ENCODE measurements at places on chromosomes 13 and 19.

- no peak for DNase-seq
These were observed 11.3 kb upstream of the PRKD2 start for GRCh38 chr19:46728208-46728607.

DNA sequence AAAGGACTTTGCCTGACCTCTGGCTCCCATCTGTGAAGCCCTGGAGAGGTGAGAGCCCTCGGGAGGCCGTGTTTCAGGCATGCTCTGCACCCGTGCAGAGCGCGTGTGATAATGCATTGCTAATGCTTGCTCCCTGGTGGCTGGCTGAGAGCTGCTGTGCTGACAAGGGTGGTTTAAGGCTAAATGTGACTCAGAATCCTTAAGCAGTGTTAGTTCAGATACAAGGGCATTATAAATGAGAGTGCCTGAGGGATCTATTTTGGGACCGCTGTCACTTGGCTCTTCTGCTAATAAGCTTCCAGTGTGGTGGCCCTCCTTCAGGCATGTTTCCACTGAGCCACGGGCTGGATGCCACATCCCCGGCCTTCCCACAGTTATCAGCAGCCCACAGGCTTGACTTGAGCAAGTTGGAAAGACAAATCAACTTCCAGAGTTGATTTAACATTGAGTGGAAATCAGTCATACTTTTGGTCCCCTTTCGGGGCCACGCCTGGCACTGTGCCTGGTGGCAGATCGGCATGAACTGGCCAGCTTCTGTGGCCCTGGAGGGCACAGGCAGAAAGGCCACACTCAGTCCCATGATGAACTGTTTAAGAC lies 17.0 kb downstream of the ALOX5AP start:
- no peak for DNase-seq

DNA sequence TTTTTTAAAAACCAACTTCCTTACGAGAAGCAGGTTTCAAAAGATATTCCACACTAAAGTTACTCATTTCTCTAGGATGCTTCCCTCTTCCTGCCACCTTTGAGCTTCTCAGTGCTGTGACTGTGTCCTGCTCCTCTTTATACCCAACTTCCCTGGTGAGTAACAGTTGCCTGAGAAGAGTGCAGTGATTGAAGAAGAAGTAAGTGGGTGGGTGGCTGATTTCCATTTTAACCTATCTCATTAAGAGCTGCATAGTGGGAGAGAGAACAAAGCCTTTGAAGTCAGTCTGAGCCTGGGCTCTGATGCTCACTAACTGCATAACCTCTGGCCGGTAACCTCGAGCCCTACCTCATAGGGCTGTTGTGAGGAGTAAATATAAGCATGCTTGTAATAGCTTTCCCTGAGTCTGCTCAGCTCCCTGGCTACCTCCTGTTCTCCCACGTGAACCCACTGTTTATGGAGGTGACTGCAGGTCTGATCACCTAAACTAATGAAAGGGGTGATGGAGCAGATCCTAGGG lies 977.3 kb downstream of the UQCRFS1 start:
- DNase-seq: no peak

DNA sequence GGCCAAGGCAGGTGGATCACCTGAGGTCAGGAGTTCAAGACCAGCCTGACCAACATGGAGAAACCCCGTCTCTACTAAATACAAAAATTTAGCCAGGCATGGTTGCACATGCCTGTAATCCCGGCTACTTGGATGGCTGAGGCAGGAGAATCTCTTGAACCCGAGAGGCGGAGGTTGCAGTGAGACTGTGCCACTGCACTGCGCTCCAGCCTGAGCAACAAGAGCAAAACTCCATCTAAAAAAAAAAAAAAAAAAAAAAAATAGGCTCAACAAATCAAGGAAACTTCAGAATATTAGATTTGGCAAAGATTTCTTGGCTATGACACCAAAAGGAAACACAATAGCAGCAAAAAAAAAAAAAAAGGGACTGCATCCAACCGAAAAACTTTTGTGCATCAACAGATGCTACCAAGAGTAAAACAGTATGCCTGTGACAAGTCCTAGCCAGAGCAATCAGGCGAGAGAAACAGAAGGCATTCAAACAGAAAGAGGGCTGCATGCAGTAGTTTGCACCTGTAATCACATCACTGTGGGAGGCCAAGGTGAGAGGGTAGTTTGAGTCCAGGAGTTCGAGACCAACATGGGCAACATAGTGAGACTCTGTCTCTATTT lies 23.8 kb downstream of the ZNF160 start:
- DNase-seq: no peak

- no peak for DNase-seq
These were observed 8.8 kb upstream of the GIPR start for GRCh38 chr19:45659096-45659729.

GRCh38 chr13:73721571-73721970 lies 412.6 kb downstream of the KLF12 start:
- DNase-seq: no peak

GRCh38 chr19:46066471-46066870 lies 25.7 kb upstream of the IGFL4 start:
- no peak for DNase-seq

DNA sequence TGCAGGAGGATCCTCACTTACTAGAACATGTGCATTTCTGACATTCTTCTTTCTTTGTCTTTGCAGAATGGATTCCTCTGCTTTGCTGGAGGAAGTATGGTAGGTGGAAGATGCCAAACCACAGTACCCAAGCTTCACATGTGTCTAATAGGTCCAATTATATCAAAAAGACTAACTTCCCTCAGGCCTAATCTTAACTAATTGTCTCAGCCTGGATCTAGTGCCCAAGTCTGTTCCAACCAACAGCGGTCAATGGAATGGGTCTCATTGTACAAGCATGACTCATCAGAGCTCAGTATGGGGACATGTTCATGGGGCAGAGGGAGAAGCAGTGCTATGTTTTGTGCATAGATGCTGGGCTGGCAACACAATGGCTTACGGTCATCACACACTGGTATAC lies 81.6 kb upstream of the CSNK1A1L start:
- no peak for DNase-seq

- no peak for DNase-seq
These were observed 692.8 kb upstream of the SGCG start for GRCh38 chr13:22487932-22488331.

- no peak for DNase-seq
These were observed 9.2 kb upstream of the DNAJC15 start for GRCh38 chr13:43014162-43014561.

DNA sequence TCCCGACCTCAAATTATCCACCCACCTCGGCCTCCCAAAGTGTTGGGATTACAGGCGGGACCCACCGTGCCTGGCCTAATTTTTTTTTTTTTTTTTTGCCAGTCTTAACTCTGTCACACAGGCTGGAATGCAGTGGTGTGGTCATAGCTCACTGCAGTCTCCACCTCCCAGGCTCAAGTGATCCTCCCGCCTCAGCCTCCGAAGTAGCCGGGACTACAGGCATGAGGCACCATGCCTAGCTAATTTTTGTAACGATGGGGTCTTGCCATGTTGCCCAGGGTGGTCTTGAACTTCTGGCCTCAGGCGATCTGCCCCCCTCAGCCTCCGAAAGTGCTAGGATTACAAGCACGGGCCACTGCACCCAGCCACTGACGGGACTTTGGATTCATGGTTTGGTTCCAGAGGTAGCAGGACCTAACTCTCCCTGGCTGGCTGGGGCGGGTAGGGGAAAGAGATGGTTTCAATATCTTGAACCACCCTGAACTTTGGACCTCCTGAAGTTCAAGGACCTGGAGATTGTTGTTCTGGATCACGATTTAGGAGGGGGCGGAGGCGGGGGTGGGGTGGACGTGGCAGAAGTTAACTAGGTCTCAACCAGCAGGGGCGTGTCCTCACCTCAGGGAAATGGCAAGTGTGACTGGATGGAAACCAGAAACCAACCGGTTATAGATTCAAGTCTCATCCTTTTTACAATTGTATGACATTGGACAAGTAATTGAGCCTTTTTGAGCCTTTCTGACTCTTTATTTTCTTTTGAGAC lies 40.8 kb downstream of the IER2 start:
- no peak for DNase-seq

GRCh38 chr19:11856596-11857250 lies 8.2 kb downstream of the ZNF439 start:
- no peak for DNase-seq

- no peak for DNase-seq
These were observed 119.4 kb downstream of the SLC7A1 start for GRCh38 chr13:29476046-29476445.

DNA sequence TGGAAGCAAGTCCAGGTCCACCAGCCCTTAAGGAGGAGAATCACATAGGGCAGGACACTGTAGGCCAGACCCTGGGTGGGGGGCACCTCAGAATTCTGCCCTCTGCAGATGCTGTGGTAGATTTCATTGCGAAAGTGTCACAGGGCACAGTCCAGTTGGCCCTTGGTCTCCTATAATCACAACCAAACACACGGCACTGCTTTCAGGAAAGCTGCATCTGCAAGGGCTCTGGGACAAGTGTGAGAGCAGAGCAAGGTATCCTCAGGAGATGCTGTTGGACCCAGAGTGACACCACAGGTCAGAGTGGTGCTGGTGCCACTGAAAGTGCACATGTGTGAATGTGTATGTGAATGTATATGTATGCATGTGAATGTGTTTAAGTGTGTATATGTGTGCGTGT lies 88.6 kb upstream of the MBNL2 start:
- DNase-seq: no peak

DNA sequence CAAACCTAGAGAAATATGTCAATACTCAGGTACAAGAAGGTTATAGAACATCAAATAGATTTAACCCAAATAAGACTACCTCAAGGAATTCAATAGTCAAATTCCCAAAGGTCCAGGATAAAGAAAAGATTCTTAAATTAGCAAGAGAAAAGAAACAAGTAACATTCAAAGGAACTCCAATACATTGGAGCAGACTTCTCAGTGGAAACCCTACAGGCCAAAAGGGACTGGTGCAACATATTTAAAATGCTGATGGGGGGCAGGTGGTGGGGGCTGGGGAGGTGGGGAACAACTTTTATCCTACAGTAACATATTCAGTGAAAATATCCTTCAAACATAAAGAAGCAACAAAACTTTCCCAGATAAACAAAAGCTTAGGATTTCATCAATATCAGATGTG lies 23.1 kb downstream of the ITGBL1 start:
- no peak for DNase-seq

DNA sequence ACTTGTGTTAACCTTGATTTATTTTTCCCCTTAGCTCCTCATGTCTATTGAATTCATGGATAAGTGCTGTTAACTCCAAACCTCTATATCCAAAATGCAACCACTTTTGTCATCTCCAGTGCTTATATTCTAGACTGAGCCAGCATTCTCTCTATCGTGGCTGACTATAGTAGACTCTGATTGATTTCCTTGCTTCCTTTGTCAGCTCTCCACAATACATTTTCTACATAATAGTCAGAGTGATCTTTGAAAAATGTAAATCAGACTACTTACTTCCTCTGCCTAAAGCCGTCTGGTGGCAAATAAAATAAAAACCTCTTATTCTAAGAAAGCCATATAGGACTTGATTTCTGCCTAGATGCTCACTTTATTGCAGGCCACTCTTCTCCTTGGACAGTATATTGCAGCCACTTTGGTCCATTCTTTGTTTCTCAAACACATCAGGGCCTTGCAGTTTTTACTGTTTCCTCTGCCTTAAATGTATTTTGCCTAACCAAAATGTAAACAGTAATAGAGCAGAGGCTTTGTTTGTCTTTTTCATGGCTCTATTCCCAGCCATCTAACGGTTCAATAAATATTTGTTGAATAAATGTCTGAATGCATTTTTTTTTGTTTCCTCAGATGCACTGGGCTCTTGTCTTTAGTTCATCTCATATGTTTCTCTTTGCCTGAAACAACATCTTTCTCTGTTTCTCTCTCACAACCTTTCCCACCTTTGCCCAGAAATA lies 243.6 kb upstream of the CSNK1A1L start:
- no peak for DNase-seq

DNA sequence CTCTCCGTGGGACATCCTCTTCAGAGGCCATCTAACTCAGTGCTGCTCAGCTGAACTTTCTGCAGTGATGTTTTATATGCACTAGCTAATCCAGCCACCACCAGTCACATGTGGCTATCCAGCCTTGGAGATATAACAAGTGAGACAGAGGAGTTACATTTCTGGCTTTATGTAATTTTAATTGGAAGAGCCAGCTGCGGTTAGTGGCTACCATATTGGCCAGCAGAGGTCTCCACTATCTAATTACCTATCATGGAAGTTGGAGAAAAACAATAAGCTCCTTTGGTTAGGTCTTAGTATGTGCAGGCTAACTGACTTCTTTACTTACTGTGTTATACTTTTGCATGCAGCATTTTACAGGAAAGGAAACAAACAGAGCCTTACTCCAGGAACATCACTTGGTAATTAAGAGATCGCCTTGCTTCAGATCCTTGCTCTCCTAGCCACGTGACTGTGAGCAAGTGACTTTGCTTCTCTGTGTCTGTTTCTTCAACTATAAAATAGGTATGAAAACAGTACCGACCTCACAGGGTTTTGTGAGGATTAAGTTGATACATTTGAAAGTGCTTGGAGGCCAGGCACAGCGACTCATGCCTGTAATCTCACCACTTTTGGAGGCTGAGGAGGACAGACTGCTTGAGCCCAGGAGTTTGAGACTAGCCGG lies 1.6 kb upstream of the KLK10 start:
- no peak for DNase-seq

- DNase-seq: no peak
These were observed 60.2 kb downstream of the ZIC5 start for GRCh38 chr13:99911069-99911964.

All from stimulated activated CD4-positive, alpha-beta T cell treated with anti-CD3 and anti-CD28 coated beads, Interleukin-12 subunit alpha, Interleukin-12 subunit beta, amount 100 ng/mL, for 4 hours (primary cell).